Posterior vena cava (tissue), 2 donors: ENCODE measurements at places on chromosomes 16 and 17.
A peak's percentile ranks its signal among the peaks of the same experiment; 100 is the strongest.

DNA sequence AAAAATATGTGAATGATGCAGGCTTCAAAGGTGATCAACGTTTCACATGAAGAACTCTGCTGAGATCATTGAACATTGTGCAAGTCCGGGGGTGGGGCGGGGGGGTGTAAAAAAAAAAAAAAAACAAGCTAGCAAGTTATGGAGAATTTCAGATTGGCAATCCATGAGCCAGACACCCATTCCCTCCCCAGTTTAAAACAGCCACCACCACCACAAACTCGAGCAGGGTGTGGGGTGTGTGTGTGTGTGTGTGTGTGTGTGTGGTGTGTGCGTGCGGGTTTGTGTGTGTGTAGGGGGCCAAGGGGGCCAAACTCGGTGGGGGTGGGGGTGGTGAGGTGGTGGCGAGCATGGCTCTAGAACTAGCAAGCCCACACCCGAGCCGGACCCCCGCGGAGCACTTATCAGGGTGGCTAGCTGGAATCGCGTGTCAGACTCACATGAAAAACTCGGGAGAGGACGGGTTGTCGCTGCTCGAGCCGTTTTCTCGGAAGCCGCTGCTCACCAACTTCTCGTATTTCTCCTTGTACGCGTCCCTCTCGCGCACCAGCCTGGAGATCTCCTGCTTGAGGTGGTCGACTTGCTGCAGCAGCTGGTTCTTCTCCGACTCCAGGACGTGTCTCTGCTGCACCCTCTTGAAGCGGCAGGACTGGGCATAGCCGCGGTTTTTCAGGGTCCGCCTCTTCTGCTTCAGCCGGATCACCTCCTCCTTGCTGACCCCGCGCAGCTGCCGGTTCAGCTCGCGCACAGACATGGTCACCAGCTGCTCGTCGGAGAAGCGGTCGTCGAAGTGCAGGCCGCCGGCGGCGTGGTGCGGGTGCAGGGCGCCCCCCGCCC lies 2.0 kb downstream of the MAF start:
- DNase-seq = peak; percentile 91

DNA sequence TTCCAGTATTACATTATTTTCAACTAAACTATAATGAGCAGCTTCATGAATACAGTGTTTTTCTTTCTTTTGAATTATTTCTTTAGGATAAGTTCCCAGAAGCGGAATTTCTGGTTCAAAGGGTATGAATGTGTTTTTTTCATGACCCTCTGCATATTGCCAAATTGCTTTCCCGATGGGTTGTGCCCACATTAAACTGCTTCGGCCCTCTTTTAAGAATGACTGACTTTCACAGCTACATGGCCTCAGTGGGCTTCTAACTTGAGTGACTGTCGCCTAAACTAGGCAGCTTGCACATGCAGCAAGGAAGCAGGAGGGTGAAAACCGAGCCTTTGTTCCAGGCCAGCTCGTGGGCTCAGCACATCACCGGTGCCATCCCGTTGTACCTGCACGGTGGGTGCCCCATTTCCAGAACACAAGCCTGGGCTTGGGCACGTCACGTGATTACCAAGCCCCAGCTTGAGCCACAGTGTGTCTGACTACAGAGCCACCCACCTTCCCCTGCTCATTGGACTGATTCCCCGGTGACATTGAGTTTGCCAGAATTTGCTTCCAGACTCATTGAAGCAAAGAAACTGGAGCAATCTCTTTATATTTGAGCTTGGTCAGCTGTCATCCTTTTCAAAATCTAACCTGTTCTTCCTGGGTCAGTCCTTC lies 112.8 kb downstream of the CLEC16A start:
- peak; percentile 65 for DNase-seq

- DNase-seq = no peak
Measured at GRCh38 chr16:4313563-4314531, 2.0 kb upstream of the GLIS2 start.

DNA sequence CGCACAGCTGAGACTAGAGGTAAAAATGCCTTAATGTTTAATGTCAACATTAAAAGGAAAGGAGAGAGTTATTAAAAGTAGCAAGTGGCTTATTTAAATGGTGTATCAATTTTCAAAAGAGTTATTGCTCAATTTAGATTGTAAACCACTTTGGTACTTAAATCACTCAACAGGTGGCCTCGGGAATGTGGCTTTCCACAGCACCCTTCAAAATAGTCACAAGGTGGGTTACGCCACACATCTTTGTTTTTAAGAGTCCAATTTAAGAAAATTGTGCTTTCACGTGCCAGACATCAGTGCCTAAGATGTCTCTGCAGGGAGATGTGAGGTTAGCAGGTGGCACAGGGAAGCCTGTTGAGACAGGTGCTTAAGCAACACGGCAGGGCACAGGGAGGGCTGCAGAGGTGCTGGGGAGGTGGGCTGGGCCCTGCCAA lies 27.5 kb upstream of the ADCY7 start:
- no peak for DNase-seq

GRCh38 chr17:50356418-50356817 lies 10.5 kb downstream of the XYLT2 start:
- DNase-seq = peak; percentile 62

DNA sequence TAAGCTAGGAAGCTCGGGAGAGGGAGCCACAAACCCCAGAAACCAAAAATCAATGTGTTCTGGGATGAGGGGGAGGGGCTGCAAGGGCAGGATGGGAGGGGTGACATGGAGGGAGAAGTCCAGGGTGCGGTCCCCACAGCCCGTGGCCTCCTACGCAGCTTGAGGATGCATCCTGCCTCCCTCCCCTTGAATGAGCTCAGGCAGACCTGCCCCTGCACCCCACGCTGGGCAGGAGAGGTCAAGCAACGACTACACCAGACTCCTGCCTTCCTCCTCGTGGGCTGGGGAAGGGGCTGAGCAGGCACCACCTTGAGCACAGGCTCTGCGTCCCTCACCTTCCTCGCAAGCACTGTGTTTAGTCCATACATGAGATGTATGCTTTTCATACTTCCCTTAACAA lies 3.9 kb downstream of the ANKRD13B start:
- no peak for DNase-seq

- peak; percentile 55 for DNase-seq
Measured at GRCh38 chr16:86085795-86086194, 186.8 kb downstream of the IRF8 start.

DNA sequence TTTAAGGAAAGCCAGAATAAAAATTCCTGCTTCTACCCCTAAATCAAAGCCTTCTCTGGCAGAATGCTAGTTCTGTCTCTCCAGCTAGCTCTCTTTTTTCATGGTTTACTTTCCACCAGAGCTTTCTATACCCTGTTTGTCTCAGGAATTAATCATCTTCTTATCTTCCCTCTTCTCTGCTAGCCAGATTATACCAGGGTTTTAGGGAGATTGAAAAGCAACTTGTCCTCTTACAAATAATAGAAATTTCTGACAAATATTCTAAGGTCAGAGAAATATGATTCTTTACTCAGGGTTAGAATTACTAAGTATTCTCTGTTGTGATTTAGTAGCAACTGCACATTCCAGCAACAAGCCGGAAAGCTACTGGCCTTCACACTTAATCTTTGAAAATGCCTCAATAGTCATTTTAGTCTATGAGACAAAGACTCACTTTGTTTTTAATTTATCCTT lies 166.4 kb downstream of the TANC2 start:
- no peak for DNase-seq

GRCh38 chr17:37019117-37019740 lies 70.5 kb downstream of the AATF start:
- no peak for DNase-seq

- DNase-seq = peak; percentile 80
Measured at GRCh38 chr16:27240948-27241531, 27.5 kb downstream of the NSMCE1 start.

GRCh38 chr16:28549301-28549899 lies 4.3 kb upstream of the SGF29 start:
- no peak for DNase-seq

DNA sequence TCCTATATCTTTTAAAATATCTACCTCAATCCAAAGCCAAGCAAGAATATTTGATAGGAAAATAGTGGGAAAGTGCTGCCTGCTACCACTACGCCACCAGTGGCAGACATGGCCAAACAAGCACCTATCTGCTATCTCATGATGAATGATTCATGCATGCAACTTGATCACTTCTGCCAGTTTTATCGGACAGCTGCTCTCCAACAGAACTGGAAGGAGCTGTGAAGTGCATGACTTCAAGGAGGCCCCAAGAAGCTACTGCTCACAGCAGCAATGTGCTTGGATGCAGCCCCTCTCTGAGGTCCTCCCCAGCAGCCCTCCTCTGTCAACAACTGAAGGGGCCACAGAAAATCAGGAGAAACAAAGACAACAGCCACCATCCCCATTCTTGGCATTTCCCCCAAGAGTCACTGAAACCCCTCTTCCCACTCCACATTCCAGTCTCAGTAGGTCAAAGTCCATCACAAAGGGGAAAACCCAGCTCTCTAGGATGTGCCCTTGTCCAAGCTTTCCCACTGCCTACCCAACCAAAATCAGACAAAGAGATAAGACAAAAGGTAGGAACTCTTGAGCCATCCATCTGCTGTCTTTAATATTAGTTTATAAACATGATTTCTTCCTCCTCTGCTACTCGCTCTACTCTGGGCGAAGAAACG lies 215.3 kb downstream of the C16orf78 start:
- peak; percentile 24 for DNase-seq
